ENCODE measurements at places on chromosomes 5 and 9. TPM values are rescaled to one million over a fixed set of nuclear protein-coding genes. Genes with fewer than 3 reads are reported as not detected.

GRCh38 chr9:114092336-114092735 lies 6.8 kb downstream of the KIF12 start:
- no peak for DNase-seq
- H3K4me1 ChIP-seq, result no peaks in the 10 kb centered on the region
- H3K36me3 ChIP-seq, result no peaks in the 10 kb centered on the region
- no peaks in the 10 kb centered on the region for H3K27me3 ChIP-seq
- H3K27ac ChIP-seq, result no peak overlapping the region

PCDHGA12 gene
- 15.3 TPM for total RNA-seq

DNA sequence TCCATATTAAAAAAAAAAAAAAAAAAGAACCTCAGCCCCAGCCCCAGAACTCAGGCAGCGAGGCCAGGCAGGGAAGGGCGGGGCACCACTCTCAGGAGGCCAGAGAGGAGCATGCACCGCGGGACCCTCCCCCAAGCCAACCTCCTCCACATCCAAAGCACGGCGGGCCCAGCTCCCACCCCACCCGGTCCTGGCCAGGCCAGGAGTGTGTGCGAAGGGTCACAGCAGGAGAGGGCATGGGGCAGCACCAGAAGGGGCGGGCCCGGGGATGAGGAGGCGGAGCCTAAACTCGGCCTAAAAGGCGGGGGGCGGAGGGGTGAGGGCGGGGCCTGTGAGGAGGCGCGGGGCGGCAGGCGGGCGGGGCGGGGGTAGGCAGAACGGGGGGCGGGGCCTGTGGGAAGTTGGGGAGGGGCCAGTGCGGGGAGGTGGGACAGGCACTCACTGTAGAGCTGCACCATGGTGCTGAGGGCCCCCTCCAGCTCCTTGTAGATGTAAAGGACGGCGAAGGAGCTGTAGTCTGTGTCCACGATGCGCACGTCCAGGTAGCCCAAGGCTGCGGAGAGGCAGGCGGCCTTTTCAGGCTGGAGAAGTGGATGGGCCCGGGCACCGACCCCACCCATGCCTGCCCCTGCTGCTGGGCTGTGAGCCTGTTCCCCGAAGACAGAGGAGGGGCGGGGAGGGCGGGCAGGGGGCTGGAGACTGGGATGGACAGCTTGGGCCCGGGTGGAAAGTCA lies 1.2 kb downstream of the LCN15 start:
- H3K27ac ChIP-seq, result no peak overlapping the region
- peak; percentile 39 for DNase-seq
- H3K27me3 ChIP-seq, result no peaks in the 10 kb centered on the region
- no peaks in the 10 kb centered on the region for H3K4me1 ChIP-seq
- no peaks in the 10 kb centered on the region for H3K36me3 ChIP-seq

GRCh38 chr5:142512043-142513042 lies 173.5 kb downstream of the FGF1 start:
- H3K36me3 ChIP-seq, result no peaks in the 10 kb centered on the region
- DNase-seq, result peak; percentile 26
- no peaks in the 10 kb centered on the region for H3K4me1 ChIP-seq
- H3K27ac ChIP-seq, result no peak overlapping the region
- H3K27me3 ChIP-seq, result no peaks in the 10 kb centered on the region

IFNB1 gene
- total RNA-seq, result not detected

- no peak for DNase-seq
- H3K4me3 ChIP-seq, result no peak overlapping the region
- no peak overlapping the region for H3K27ac ChIP-seq
- no peaks in the 10 kb centered on the region for H3K36me3 ChIP-seq
- no peaks in the 10 kb centered on the region for H3K27me3 ChIP-seq
These were observed 154.3 kb downstream of the GABRG2 start for GRCh38 chr5:162221910-162222309.

- no peaks in the 10 kb centered on the region for H3K4me1 ChIP-seq
- no peaks in the 10 kb centered on the region for H3K36me3 ChIP-seq
- DNase-seq, result no peak
These were observed 5.7 kb downstream of the BARHL1 start for GRCh38 chr9:132588098-132588497.

- no peaks in the 10 kb centered on the region for H3K36me3 ChIP-seq
- no peak for DNase-seq
- H3K4me1 ChIP-seq, result peaks cover 5% of the 10 kb centered on the region
- no peak overlapping the region for H3K27ac ChIP-seq
- no peaks in the 10 kb centered on the region for H3K27me3 ChIP-seq
- no peak overlapping the region for H3K4me3 ChIP-seq
These were observed 281.6 kb downstream of the MAST4 start for GRCh38 chr5:66877843-66878242.

TAF1L gene
- total RNA-seq, result under 0.01 TPM

GNA14 gene
- 17.9 TPM for total RNA-seq

DNA sequence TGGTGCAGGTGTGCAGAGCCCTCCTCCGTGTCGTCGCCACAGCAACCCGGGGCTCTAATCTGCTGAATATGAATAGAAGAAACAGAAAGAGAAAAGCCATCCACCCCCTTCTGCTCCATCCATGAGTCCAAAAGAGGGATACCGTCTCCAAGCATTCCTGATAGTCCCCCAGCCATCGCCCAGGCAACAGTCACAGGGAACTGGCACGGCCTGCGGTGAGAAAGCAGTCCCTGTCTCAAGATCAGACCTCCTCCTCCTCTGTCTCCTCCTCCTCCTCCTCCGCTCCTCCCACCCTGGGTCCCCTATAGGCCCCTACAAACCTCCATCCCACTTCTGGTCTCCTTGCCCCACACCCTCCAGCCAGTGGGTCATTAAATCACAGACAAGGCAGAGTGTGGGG lies 308.1 kb upstream of the MPDZ start:
- no peak for DNase-seq
- no peak overlapping the region for H3K4me3 ChIP-seq
- no peak overlapping the region for H3K27ac ChIP-seq
- no peaks in the 10 kb centered on the region for H3K4me1 ChIP-seq
- no peaks in the 10 kb centered on the region for H3K36me3 ChIP-seq
- no peaks in the 10 kb centered on the region for H3K27me3 ChIP-seq

TRPM6 gene
- total RNA-seq, result 2.9 TPM

PTGDS gene
- 61.7 TPM for total RNA-seq

DNA sequence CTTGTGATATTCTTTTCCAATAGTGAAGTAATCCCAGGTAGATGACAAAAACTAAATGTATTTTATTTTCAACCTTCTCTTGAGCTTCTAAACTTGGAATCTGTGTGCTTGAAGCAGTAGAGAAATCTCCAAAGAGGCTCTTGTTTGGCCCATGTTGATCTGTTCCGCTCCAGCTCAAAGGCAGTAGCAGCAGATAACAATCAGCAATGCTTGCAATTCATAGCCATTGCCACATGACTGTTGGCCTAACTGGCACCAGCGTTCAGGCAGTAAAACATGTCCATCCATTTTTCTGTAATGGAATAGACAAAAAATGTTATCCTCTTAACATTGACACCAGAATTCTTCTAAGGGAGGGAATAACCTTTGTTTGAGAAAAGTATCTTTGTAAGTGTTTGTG lies 270.7 kb upstream of the MSX2 start:
- H3K27ac ChIP-seq, result no peak overlapping the region
- no peak overlapping the region for H3K4me3 ChIP-seq
- no peak for DNase-seq
- no peaks in the 10 kb centered on the region for H3K36me3 ChIP-seq
- no peaks in the 10 kb centered on the region for H3K4me1 ChIP-seq
- H3K27me3 ChIP-seq, result no peaks in the 10 kb centered on the region

- H3K36me3 ChIP-seq, result no peaks in the 10 kb centered on the region
- no peak for DNase-seq
- no peak overlapping the region for H3K27ac ChIP-seq
- no peaks in the 10 kb centered on the region for H3K4me1 ChIP-seq
- H3K4me3 ChIP-seq, result no peak overlapping the region
- H3K27me3 ChIP-seq, result no peaks in the 10 kb centered on the region
These were observed 29.4 kb downstream of the SYK start for GRCh38 chr9:90830977-90831376.

LHFPL2 gene
- 29.6 TPM for total RNA-seq

PCA3 gene
- total RNA-seq, result not detected

GRCh38 chr9:34375901-34376595 lies 650 bp downstream of the MYORG start:
- no peaks in the 10 kb centered on the region for H3K36me3 ChIP-seq
- H3K4me3 ChIP-seq, result peak overlapping the region; percentile 64

- no peak overlapping the region for H3K4me3 ChIP-seq
- no peak overlapping the region for H3K27ac ChIP-seq
- H3K4me1 ChIP-seq, result no peaks in the 10 kb centered on the region
- H3K36me3 ChIP-seq, result no peaks in the 10 kb centered on the region
- H3K27me3 ChIP-seq, result no peaks in the 10 kb centered on the region
These were observed 167.9 kb upstream of the MOCS2 start for GRCh38 chr5:53277491-53277890.

GRCh38 chr5:177507596-177508220 lies 1.9 kb downstream of the DOK3 start:
- no peak overlapping the region for H3K4me3 ChIP-seq
- no peak for DNase-seq
- no peaks in the 10 kb centered on the region for H3K4me1 ChIP-seq

LRRTM2 gene
- total RNA-seq, result not detected

GRCh38 chr5:172558076-172558976 lies 82.7 kb upstream of the NEURL1B start:
- H3K27me3 ChIP-seq, result no peaks in the 10 kb centered on the region
- H3K27ac ChIP-seq, result peak overlapping the region; percentile 89
- peak overlapping the region; percentile 21 for H3K4me3 ChIP-seq
- H3K36me3 ChIP-seq, result no peaks in the 10 kb centered on the region

DNA sequence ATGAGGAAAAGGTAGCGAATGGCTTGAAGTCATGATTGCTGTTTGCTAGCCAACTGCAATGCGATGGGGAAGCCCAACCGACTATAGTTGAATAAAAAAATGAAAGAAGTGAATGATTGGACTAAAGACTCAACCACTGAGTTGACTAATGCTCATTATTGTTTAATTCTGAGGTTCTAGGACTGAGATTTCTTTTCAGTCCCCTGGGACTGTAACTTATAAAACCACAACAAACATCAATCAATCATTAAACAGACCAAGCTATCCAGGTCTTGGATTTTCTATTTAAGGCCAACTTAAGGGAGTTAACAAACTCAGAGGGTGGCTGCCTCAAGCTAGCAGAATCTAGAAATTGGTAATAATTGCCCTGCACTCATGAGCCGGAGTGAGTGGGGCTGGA lies 154.2 kb downstream of the DOCK2 start:
- no peak overlapping the region for H3K4me3 ChIP-seq
- H3K4me1 ChIP-seq, result no peaks in the 10 kb centered on the region

GRCh38 chr9:34346873-34347799 lies 17.8 kb downstream of the NUDT2 start:
- H3K4me1 ChIP-seq, result no peaks in the 10 kb centered on the region
- H3K36me3 ChIP-seq, result no peaks in the 10 kb centered on the region
- no peaks in the 10 kb centered on the region for H3K27me3 ChIP-seq
- H3K4me3 ChIP-seq, result no peak overlapping the region
- no peak for DNase-seq

- no peaks in the 10 kb centered on the region for H3K36me3 ChIP-seq
- H3K27me3 ChIP-seq, result no peaks in the 10 kb centered on the region
- DNase-seq, result no peak
- no peak overlapping the region for H3K4me3 ChIP-seq
- no peak overlapping the region for H3K27ac ChIP-seq
These were observed 169.7 kb upstream of the CD180 start for GRCh38 chr5:67366276-67366675.

NADK2 gene
- 74.7 TPM for total RNA-seq

ACTBL2 gene
- not detected for total RNA-seq

DNA sequence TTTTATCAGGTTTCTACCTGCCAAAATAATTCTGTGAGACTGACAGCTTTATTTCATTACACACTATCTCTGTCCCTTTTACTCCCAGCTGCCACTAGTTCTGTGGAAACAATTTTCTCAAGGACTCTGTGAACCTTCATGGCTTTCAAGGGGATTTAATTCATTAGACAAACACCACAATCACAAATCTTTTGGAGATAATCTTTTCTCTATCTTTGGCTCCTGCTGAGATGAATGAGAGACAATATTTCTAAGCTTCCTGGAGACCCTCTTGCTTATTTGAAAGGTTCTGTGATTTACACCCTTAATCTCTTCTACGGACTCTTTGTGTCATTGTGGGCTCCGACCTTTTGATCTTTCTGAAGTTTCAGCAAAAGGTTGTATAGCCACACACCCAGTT lies 222.6 kb downstream of the PRDM9 start:
- DNase-seq, result no peak
- no peak overlapping the region for H3K27ac ChIP-seq

GRCh38 chr5:82351754-82352145 lies 73.6 kb upstream of the RPS23 start:
- no peak for DNase-seq
- H3K36me3 ChIP-seq, result no peaks in the 10 kb centered on the region
- peak overlapping the region; percentile 45 for H3K27ac ChIP-seq
- no peaks in the 10 kb centered on the region for H3K27me3 ChIP-seq

FOXD4L3 gene
- not detected for total RNA-seq

DNA sequence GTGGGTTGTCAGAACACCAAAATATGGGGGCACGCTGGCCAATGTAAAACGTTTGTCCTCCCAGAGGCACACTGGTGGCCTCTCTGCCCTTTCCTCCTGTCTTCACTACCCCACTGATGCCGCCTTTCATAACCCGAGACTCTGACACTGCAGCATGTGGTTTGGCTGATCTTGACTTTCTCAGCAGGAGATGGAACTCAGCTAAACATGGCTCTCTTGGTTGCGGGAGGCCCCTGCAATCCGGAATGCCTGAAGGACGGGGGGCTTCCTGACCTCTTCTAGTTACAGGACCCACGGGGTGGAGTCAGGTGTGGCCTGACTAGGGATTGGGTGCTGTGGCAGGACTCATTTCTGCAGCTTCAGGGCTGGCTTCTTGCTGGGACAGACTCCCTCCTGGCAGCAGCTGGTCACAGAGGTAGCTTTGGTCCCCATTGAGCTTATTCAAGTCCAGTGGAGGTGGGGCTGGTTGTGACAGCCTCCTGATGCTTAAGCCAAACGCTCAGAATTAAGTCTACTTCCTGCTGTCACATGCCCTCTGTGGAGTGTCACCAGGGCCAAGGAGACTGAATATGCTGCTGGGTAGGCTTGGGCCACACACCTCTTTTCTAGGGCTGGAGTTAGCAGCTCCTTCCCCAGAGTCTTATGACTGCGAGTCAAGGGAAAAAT lies 44.2 kb downstream of the NXNL2 start:
- DNase-seq, result no peak
- H3K27me3 ChIP-seq, result no peaks in the 10 kb centered on the region
- no peaks in the 10 kb centered on the region for H3K36me3 ChIP-seq

DNA sequence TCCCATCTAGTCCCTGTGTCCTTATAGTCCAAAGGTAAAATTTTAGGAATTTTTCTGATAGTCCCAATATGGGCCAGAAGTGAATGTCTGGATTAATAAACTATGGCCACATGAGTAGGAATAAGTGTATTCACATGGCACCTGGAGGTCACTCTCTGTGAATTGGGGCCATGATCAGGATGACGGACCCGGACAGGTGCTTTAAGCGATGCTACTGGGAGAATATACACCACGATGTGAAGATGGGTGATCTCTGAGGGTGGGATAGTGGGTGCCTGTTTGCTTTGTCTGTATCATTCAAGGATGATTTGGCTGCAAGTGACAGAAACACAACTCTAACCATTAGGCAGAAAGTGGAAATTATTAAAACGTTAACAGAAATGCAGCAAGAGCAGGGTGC lies 101.2 kb downstream of the UGCG start:
- DNase-seq, result no peak
- no peak overlapping the region for H3K27ac ChIP-seq
- no peaks in the 10 kb centered on the region for H3K36me3 ChIP-seq
- H3K4me1 ChIP-seq, result no peaks in the 10 kb centered on the region
- no peaks in the 10 kb centered on the region for H3K27me3 ChIP-seq
- H3K4me3 ChIP-seq, result no peak overlapping the region

PTPRD gene
- 49.0 TPM for total RNA-seq

- H3K4me1 ChIP-seq, result no peaks in the 10 kb centered on the region
- DNase-seq, result peak; percentile 74
These were observed 49.3 kb upstream of the SYNPO start for GRCh38 chr5:150590979-150591695.

Measured in uterus (tissue), 4 donors.